ENCODE measurements at places on chromosomes 3 and 15. TPM values are rescaled to one million over a fixed set of nuclear protein-coding genes. Genes with fewer than 3 reads are reported as not detected.

Gene CSNK1G1
- total RNA-seq, result 46.1 TPM

Gene SEMA6D
- 49.3 TPM for total RNA-seq

Gene UBA5
- 77.9 TPM for total RNA-seq

Gene CAMK2N2
- 4.5 TPM for total RNA-seq

Gene ECE2
- 3.7 TPM for total RNA-seq

Gene CFAP100
- 3.7 TPM for total RNA-seq

Gene GOLGA8G
- not detected for total RNA-seq

Gene CDHR4
- not detected for total RNA-seq

Gene CCR9
- total RNA-seq, result 0.41 TPM

Gene LCTL
- total RNA-seq, result 0.41 TPM

Gene MST1R
- 0.41 TPM for total RNA-seq

Gene DGKG
- total RNA-seq, result 7.3 TPM

Gene ZNF660
- total RNA-seq, result 11.8 TPM

Gene DENND6A
- 46.1 TPM for total RNA-seq

Gene CDCP1
- 0.41 TPM for total RNA-seq

Gene MYZAP
- total RNA-seq, result 1.6 TPM

Gene NR1I2
- 0.82 TPM for total RNA-seq

Gene COLQ
- total RNA-seq, result 1.6 TPM

Gene GABPB1
- 53.8 TPM for total RNA-seq

Gene TBC1D21
- total RNA-seq, result not detected

Gene IGSF10
- total RNA-seq, result 0.82 TPM

Gene ITIH4
- total RNA-seq, result 6.1 TPM

Gene ZPLD1
- total RNA-seq, result not detected

Gene PEX5L
- total RNA-seq, result 40.8 TPM

Gene CYP11A1
- total RNA-seq, result not detected

Gene GABRB3
- 114 TPM for total RNA-seq

Gene SLC35G2
- 11.8 TPM for total RNA-seq

Gene SAMMSON
- not detected for total RNA-seq

Gene TMOD3
- total RNA-seq, result 76.2 TPM

Gene CPN2
- total RNA-seq, result not detected

Gene PLCH1
- total RNA-seq, result 19.2 TPM

Gene GNB4
- total RNA-seq, result 163 TPM

Gene HES1
- total RNA-seq, result 14.7 TPM

Gene SLC6A20
- total RNA-seq, result 3.3 TPM

Gene ADGRG7
- total RNA-seq, result not detected

Gene GPR171
- not detected for total RNA-seq

Gene DCLK3
- 7.7 TPM for total RNA-seq

Gene SOX14
- not detected for total RNA-seq

Gene SLCO3A1
- total RNA-seq, result 9.8 TPM

Gene RLBP1
- total RNA-seq, result 3.3 TPM

Gene CLK3
- total RNA-seq, result 26.5 TPM

Gene CPEB1
- total RNA-seq, result 2.0 TPM

Gene ACAN
- total RNA-seq, result 0.41 TPM

Gene CYP8B1
- not detected for total RNA-seq

Gene VPS8
- total RNA-seq, result 145 TPM

Gene TIMP4
- total RNA-seq, result 3.3 TPM

Gene RASA2
- total RNA-seq, result 35.9 TPM

Gene SCN5A
- 1.2 TPM for total RNA-seq

Gene BBX
- 19.6 TPM for total RNA-seq

Gene ZMYND10
- total RNA-seq, result 3.7 TPM

Gene MUSTN1
- not detected for total RNA-seq

Gene STAB1
- 13.9 TPM for total RNA-seq

Gene LMAN1L
- not detected for total RNA-seq

Gene COL8A1
- total RNA-seq, result 1.6 TPM

Gene FSD2
- total RNA-seq, result not detected

Gene SLC28A1
- not detected for total RNA-seq

Gene SETD5
- 28.5 TPM for total RNA-seq

Gene VPS33B
- 15.5 TPM for total RNA-seq

Data from frontal cortex (tissue), 4 donors.